Stromal cell of bone marrow (primary cell): ENCODE measurements at places on chromosomes 12 and 14.

DNA sequence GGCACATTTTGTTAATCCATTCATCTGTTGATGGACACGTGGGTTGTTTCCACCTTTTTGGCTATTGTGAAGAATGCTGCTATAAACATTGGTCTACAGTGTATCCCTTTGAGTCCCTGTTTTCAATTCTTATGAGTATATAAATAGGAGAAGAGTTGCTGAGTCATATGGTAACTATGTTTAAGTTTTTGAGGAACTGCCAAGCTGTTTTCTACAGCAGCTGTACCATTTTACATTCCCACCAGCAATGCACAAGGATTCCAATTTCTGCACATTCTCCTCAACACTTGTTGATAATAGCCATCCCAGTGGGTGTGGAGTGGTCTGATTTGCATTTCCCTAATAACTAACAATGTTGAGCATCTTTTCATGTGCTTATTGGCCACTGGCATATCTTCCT is 6.9 kb upstream of the SVOP start:
- no peak for DNase-seq

DNA sequence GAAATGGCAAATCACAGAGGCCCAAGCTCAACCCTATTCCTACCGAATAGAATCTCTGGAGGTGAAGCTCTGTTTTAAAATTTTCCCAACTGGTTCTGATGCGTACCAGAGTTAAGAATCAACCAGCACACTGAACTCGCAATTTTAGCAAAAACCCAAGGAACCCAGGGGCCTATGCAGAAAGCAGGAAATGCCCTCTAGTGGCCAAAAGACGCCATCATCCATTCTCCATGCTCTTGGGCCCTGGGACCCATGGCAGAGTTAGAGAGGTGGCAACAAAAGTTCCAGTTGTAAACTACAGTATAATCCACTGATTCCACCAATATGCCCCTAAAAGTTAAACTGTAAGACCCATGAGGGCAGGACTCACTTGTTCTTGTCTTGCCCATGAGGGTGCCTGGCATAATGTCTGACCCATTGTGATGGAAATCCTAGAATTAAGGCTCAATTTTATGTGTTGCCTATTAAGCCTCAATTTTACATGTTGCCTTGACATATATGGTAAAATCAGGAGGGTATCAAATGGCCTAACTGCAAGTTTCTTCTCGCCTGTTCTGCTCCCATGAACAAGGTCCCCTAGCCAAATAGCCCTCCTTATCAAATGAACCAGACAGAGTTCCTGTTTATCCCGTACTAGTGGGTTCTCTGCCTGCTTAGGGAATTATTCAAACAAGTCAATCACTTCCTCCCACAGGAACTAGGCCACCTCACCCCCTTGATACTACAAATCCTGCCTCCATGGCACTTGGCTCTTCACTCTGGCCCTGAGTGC is 137.5 kb upstream of the CPM start:
- peak; percentile 54 for DNase-seq

DNA sequence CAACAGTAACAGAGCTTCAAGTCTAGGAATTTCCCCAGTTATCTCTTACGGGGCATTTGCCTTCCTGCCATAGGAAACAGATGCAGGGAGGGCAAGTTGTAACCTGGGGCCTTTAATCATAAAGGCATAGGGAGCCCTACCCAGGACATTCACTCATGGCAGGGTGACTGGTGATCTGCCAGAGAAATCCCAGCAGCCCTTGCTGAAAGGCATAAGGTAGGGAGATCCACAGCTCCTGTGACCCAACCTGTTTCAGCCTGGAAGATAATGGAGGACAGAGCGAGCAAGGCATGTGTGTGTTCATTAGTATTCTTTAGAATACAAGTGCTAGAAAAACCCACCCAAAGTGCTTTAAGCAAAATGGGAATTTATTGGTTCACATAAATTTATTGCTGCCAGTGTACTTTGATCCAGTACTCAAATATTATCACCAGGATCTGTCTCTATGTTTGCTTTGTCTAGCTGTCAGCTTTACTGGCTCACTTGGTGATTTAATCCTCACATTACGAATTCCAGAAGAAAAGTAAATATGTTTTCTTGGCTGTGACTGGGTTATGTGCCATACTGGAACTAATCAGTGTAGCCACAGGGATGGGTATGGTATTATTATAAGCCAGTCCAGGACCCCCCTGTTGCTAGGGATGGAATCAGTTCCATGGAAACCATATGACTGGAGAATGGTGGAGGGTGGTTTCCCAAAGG is 21.1 kb upstream of the AKAP6 start:
- DNase-seq: no peak

DNA sequence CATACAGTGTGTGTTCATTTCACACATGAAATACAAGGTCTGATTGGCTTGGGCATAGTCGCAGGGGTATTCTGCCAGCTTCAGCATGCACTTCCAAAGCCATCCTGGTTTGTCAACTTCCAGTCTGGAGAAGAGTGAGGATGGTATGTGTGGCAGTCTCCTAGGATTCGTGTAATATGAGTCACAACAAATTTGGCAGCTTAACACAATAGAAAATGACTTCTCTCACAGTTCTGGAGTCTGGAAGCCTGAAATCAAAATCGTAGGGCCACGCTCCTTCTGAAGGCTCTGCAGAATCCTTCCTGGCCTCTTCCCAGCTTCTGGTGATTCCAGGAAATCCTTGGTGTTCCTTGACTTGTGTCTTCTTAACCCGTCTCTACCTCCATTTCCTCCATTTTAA is 167.5 kb downstream of the PPM1H start:
- DNase-seq: no peak

- no peak for DNase-seq
Measured at GRCh38 chr12:24894879-24895278, 54.0 kb downstream of the BCAT1 start.
